ENCODE measurements at places on chromosomes 5 and 9.

- no peak for DNase-seq
Observed at GRCh38 chr9:86519066-86519615, 164.9 kb upstream of the TUT7 start.

DNA sequence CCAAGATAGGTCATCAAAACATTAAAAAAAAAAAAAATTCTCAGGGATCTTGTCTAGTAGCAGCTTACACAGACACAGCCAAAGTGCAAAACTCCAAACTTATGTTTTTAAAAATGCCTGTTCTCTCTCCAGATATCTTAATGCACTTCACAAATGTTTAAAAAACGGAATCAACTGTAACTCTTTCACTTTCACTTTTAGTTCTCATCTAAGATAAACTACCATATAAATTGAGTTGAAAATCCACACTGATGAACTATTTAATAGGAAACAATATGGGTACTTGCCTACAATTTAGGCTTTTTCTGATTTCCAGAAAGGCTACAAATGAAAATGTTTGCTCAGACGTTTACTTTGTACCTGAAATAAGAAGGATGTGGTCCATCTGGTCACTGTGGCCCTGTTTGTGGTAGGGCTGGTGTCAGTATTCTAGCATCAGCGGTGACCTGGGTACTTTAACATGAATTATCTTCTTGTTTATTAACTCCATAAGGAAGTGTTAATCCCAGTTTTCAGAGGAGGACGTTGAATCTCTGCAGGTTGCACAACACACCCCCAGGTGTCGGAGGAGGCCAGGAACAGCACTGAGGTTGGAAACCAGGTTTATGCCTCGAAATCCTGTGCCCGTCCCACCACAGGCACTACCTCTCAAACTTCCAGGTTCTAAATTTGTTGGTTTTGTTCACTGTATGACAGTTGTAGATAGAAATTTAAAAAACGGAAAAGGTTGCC is 13.3 kb upstream of the LPCAT1 start:
- DNase-seq, result no peak

DNA sequence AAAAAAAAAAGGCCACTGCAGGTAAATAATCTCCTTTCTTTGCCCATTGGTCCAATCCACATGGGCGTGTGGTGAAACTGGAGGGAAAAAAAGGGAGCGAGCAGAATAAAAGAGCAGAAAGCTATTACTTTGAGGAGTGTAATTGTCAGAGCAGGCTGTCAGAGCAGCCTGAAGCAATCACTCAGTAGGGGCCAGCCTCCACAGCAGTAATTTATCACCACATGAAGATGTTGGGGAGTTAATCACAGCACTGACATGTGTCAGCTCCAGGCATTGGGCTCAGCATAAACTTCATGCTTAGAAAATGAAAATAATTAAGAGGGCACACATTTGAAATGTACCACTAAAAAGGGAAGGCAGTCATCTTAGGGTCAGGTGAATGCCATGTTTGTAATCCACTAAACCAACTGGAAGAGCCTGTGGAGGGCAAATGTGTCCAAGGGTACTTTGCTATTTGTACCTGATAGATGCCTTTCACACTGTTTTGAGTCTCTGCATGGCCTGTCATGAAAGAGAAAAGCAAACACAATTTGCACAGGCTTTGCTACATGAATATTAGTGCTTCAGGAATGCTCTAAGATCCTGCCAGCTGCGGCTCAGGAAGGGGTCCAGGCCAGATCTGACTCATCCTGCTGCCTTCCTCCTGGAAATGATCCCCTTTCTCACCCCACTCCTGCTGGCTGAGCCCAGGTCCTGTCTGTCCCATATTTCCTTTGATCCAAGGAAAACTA is 2.9 kb upstream of the PTGER4 start:
- no peak for DNase-seq

- no peak for DNase-seq
Observed at GRCh38 chr9:23326597-23326996, 499.4 kb downstream of the ELAVL2 start.

GRCh38 chr5:61575103-61575502 is 243.0 kb downstream of the ZSWIM6 start:
- DNase-seq, result no peak

- no peak for DNase-seq
Observed at GRCh38 chr5:10109299-10109698, 140.4 kb downstream of the ATPSCKMT start.

Data from activated naive CD4-positive, alpha-beta T cell treated with Interleukin-2 at 50 U/mL for 16 hours (primary cell).